ENCODE measurements at places on chromosomes 13 and 19. TPM values are rescaled to one million over a fixed set of nuclear protein-coding genes. Genes with fewer than 3 reads are reported as not detected.
A peak's percentile ranks its signal among the peaks of the same experiment; 100 is the strongest.

GRCh38 chr19:5947435-5947834 is 30.5 kb downstream of the RANBP3 start:
- DNase-seq = no peak

GRCh38 chr13:29454931-29455481 is 140.5 kb downstream of the SLC7A1 start:
- no peak for DNase-seq

GRCh38 chr19:54189145-54189734 is at the start of gene MBOAT7:
Gene MBOAT7 (minus strand): TSS chr19:54189580. CDS start chr19:54188508, 1,072 bp downstream.
- DNase-seq = no peak

GRCh38 chr19:6260912-6261650 is 18.7 kb downstream of the MLLT1 start:
- DNase-seq = no peak

DNA sequence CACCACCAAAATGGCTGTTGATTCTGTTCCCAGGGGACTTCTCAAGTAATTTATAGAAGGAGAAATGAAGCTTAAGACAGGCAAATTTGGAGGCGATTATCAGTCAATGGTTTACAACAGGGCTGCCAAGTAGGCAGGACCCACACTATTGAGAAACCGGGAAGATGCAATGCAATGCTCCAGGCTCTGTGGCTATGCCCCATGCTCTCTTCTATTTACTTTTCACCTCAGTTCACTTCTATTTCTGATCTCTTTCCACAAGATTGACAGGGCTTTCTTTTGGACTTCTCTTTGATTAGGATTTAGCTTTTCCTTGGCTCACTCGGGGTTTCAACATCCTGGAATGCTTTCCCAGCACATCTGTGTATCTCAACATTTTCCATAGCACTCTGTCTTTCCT is 12.7 kb upstream of the RCBTB2 start:
- DNase-seq = no peak

DNA sequence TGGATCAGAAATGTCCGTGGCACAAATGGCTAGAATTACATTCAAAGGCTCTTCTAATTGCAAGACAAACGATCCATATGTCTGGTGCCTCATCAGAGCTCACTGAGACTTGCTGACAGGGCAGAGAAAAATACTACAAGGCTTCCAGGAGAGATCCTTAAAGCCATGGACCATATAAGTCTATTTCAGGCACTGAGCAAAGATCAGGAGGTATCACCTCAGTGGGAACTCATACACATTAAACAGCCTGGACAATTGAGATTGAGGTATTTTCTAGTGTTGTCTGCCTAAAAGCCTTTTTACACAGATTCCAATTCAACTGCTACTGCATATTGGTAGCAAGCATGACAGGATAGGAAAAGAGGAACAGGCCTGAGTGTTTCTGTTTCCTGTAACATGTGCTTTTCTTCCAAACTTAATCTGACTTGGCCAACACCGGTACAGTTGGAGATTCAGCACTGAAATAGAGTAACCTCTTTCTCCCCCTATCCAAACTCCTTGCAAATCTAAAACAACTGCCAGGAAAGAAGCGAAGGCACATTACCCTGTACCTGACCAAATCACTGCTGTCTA is 65.9 kb downstream of the SERP2 start:
- DNase-seq = peak; percentile 51

DNA sequence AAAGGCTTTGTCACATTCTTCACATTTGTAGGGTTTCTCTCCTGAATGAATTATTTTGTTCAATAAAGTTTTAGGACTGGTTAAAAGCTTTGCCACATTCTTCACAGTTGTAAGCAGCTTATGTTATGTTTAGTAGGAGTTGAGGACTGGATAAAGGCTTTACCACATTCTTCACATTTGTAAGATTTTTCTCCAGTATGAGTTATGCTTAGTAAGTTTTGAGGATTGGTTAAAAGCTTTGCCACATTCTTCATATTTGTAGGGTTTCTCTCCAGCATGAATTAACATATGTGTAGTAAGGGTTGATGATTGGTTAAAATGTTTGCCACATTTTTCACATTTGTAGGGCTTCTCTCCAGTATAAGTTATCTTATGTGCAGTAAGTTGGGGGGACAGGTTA is 79.9 kb downstream of the ZNF431 start:
- DNase-seq = no peak

- DNase-seq = peak; percentile 82
Measured at GRCh38 chr19:29263305-29264135, 50.6 kb upstream of the UQCRFS1 start.

DNA sequence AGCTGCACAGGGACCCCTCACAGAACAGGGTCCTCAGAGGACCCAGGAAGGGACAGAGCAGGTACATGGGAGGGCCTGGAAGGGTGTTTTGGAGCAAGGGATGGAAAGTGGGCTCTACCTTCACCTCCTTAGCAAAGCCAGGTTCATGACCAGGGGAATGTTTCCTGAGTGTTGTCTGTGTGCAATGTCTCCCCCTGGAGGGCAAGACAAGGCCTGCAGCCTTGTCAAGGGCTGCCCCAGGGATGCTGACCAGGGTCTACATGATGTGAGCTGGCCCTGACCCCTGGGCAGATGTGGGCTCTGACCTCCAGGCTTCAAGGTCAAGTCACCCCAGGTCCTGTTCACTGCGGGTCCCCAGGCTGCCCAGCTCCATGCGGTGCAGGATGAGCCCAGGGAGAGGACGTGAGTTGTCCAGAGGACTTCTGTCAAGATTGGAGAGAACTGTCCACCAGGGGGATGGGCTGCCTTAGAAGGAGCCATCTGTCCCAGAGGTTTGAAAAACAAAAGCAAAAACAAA is 1.0 kb upstream of the CEACAM1 start:
- DNase-seq = peak; percentile 59

Gene PRTN3
- 3.3 TPM for total RNA-seq

DNA sequence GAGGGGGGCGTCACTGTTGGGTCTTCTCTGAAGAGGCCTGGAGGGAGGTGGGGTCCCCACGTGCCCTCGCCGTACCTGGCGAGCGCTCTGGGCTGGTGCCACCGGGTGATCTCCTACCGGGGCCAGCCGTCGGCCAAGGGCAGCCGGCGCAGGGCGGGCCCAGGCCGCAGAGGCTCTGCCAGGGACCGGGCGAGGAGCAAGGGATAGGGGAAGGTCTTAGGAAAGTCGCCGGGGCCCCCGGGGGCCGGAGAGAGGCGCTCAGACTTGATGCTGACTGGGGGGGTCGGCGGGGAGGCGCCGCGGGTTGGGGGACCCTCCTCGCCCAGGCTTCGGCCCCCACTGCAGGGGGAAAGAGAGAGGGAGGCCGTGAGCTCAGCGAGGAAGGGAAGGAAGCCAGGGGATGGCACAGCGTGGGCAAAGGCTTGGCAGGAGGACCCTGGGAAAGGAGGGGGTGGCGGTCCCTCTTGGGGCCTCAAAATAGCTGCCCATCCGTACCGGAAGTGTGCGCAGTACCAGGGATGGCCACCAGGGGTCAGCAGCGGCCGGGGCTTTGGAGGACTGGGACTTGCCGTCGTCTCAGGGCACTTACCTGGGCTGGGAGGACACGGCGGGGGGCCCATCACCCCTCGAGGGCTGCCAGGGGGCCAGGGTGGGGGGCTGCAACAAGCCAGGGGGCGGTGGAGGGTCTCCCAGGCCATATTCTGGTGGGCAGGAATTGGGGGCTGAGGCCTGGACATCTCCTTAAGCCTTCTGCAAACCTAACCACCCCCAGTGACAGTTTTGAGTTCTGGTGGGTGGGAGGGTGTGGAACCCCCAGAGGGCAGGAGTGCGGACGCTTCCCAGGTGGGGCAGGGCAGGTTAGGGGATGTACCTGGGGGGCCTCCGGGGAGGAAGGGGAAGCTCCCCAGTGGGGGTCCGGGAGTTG is 7.7 kb upstream of the TMEM161A start:
- DNase-seq = peak; percentile 84

- DNase-seq = peak; percentile 15
Measured at GRCh38 chr13:66859934-66860877, 369.9 kb downstream of the PCDH9 start.

- no peak for DNase-seq
Measured at GRCh38 chr13:95679722-95680121, 2.8 kb downstream of the DNAJC3 start.

All from tongue (tissue), 3 donors.